IPS DF 19.7 (cell line): ENCODE measurements at places on chromosomes 5 and 9.

DNA sequence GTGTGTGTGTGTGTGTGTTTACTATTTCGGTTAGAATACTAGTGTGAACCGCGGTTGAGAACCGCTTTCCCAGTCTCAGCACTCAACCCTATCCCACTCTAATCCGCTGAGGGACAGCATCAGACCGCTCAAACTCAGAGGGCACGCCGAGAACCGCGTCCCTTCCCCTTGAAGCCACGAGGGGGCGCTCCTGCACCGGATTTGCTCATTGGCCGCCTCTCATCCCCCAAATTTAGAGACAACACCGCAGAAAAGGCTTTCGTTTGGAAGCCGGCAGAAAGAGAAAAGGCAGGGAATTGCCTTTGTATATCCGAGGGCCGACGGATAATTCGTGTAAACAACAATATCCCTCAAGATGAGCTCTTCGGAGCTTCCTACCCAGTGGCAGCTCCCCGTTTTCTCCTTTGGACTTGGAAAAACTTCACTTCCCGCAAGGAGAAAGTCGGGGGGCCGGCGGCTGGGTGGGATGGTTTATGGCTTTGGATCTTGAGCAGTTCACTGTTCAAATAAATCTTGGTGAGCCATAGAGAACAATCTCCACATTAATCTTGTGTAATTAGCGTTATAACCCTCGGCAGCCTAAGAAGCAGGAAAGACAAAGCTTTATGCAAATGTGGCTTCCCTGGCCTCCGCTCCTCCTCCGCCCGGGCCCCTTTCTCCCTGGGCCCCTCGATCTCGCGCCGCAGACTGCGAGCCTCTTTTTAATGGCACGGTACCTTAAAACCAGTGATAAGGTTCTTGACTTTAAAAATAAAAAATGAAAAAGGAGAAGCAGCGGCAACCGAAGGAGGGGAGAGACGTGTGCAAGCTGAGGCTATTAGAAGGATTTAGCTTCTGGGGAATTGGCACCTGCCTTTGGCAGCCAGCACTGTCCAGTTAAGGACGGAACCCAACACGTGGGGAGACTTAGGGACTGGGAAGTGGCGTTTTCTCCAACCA lies 296.8 kb downstream of the PARP8 start:
- DNase-seq, result no peak

DNA sequence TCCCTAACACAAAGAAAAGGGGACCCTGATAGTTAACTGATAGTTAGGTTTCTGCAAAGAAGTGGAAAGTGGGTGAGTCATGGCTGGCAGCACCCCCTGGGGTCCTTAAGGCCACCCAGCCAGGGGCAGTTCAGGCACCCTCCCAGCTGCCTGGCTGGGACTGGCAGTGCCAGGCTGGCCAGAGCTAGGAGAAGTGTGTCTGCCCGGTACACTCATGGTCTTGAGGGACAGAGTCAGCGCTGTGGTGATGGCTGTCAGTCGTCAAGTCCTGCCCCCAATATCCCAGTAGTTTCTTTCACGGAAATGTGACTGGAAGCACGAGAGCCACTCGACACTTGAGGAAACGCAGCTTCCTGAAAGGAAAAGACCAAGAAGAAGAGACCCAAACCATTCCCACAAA lies 22.3 kb upstream of the CNOT6 start:
- DNase-seq, result no peak

DNA sequence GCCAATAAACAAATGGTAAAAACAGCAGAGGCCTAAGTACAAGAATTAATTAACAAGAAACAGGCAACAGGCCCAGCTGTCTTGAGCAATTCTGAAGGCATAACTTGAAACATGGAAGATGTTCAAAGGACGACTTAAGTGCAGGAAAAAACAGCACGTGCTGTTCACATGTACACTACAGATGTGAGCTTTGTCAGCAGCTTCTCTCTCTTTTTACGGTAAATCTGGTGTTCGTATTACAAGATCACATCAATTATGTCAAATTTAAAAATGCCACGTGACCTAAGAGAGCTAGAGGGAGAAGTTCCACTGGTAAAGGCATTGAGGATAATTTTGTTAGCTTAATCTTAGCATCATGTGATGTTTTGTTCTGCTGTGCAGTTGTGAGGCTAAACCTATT lies 281.1 kb downstream of the PSAT1 start:
- no peak for DNase-seq

- DNase-seq, result no peak
These were observed 242.7 kb downstream of the SYK start for GRCh38 chr9:91044354-91044753.

DNA sequence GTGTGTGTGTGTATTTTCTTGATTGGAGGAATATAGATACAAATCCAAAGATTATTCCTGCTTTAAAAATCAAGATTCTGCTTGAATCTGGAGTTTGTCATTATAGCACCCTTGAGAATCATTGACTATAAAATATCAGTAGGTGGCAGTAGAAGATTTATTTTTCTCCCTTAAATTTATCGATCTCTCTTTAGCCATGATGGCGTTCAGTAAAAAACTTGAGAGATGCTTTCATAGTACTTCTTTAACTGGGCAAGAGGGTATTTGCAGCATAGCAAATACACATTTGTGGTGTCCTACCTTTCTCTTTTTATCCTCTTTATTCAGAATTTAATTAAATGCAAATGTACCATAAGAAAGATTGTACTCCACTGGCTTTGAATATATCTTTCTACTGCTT lies 307.7 kb downstream of the ADGRV1 start:
- no peak for DNase-seq

DNA sequence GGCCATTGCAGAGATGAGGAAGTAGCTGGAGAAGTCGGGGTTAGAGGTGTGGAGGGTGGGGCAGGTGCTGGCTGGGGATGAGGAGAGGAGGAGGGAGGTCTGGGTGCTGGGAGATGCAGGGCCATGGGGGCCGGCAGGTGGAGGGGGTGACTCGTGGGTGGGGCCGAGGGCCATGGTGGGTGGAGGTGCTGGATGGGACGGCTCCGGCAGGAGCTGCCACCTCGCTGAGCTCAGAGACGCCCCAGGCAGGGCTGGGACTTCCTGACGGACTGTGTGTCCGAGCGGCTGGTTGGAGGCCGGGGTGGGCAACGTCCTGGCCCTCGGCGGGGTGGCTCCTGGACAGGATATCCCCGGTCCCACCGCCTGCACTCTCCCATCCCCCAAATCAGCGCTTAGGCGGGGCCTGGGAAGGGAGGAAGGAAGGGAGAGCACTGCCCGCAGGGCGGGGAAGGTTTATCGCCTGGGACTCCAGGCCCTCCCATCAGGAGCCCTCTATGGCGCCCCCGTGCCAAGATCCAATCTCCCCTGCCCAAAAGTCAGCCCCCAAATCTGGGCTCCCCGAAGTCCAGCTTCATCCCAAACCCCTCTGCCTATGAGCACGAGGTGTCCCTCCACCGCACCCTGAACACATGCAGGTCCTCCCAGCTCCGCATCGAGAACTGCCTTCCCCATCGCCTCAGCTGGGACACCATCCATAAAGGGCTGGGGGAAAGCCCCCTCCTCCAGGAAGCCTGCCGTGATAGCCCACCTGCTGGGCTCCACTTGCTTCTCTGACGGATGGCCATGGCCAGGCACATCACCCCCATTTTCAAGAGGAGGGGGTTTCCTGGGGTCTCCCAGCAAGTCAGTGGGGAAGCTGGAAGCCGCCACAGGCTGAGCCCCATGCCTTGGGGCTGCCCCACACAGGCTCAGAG lies 58.3 kb upstream of the NOTCH1 start:
- DNase-seq, result no peak

DNA sequence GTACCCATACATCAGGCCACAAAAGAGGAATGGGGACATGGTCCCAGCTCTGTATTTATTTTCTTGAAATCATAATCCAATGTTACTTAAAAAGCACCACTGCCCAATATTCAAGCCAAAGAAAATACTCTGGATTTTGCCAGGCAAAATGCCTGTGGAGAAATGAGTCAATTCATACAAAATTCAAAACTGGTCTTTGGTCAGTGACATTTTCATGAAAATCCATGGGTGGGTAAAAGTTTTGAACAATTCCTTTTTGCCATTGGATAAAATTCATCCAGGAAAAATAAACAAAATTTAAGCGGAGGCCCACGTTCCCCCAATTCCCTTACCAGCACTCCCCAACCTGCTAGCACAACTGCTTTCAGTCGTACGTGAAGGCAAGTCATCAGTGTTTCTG lies 186.2 kb downstream of the GLIS3 start:
- DNase-seq, result no peak

DNA sequence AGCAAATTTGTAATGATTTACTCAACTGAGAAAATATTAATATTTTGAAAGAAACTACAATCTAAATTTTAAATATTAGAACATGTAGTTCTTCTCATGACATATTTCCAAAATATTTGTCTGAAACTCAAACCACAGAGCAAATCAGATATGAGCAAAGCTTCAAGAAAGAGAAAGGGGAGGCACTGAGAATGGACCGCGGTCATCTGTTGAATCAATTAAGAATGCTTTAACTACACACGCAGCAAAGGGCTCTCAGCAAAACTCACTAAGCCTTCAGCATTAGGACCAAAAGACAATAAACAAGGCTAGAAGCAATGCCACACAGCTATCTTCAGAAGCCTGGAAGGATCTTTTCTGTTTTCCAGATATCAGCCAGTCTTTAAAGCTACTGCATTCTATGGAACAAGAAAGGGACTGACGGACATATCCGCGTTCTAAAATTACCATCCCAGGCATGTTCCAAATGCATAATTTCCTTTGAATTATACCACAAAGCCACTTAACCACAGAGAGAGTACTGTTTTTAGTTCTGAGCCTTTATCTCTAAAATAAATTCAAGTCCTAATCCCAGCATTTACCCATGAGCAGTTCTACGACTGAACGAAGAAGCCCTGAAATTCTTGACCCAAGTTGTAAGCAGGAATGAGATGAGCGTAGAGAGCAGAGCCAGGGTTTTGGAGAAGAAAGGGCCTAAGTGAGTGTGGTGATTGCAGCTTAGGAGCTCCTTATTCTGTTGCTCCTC lies 513.5 kb downstream of the AGTPBP1 start:
- no peak for DNase-seq
